Tibial nerve (tissue), 4 donors: ENCODE measurements at places on chromosomes 2 and 18. TPM values are rescaled to one million over a fixed set of nuclear protein-coding genes. Genes with fewer than 3 reads are reported as not detected.

GRCh38 chr2:162579986-162580385, 236.1 kb downstream of the GCA start:
- H3K4me3 ChIP-seq, result no peak overlapping the region
- no peak for DNase-seq
- no peak overlapping the region for H3K27ac ChIP-seq
- H3K36me3 ChIP-seq, result no peaks in the 10 kb centered on the region
- no peaks in the 10 kb centered on the region for H3K4me1 ChIP-seq

GRCh38 chr2:10732924-10733565, 11.6 kb downstream of the ATP6V1C2 start:
- H3K4me1 ChIP-seq, result no peaks in the 10 kb centered on the region
- no peak for DNase-seq
- H3K27ac ChIP-seq, result no peak overlapping the region
- no peaks in the 10 kb centered on the region for H3K36me3 ChIP-seq
- H3K27me3 ChIP-seq, result no peaks in the 10 kb centered on the region
- no peak overlapping the region for H3K4me3 ChIP-seq

- no peaks in the 10 kb centered on the region for H3K4me1 ChIP-seq
- H3K4me3 ChIP-seq, result no peak overlapping the region
- no peak overlapping the region for H3K27ac ChIP-seq
- DNase-seq, result no peak
- H3K36me3 ChIP-seq, result no peaks in the 10 kb centered on the region
- H3K27me3 ChIP-seq, result no peaks in the 10 kb centered on the region
Measured at GRCh38 chr2:43824951-43825493, 13.6 kb downstream of the ABCG5 start.

- no peaks in the 10 kb centered on the region for H3K36me3 ChIP-seq
- H3K27me3 ChIP-seq, result no peaks in the 10 kb centered on the region
- no peaks in the 10 kb centered on the region for H3K4me1 ChIP-seq
- DNase-seq, result no peak
- H3K27ac ChIP-seq, result no peak overlapping the region
Measured at GRCh38 chr2:133314795-133315194, 253.5 kb downstream of the NCKAP5 start.

- H3K27me3 ChIP-seq, result no peaks in the 10 kb centered on the region
- no peak overlapping the region for H3K27ac ChIP-seq
- no peaks in the 10 kb centered on the region for H3K4me1 ChIP-seq
- no peak for DNase-seq
- no peak overlapping the region for H3K4me3 ChIP-seq
Measured at GRCh38 chr2:31945572-31945935, 65.3 kb downstream of the MEMO1 start.

GRCh38 chr2:51258301-51258700, 226.4 kb upstream of the NRXN1 start:
- no peaks in the 10 kb centered on the region for H3K4me1 ChIP-seq
- no peak overlapping the region for H3K4me3 ChIP-seq
- H3K27me3 ChIP-seq, result no peaks in the 10 kb centered on the region
- DNase-seq, result no peak
- H3K27ac ChIP-seq, result no peak overlapping the region

- H3K27me3 ChIP-seq, result no peaks in the 10 kb centered on the region
- DNase-seq, result no peak
- no peaks in the 10 kb centered on the region for H3K4me1 ChIP-seq
- peaks cover 15% of the 10 kb centered on the region for H3K36me3 ChIP-seq
- no peak overlapping the region for H3K27ac ChIP-seq
Measured at GRCh38 chr2:221442128-221442527, 130.0 kb downstream of the EPHA4 start.

DNA sequence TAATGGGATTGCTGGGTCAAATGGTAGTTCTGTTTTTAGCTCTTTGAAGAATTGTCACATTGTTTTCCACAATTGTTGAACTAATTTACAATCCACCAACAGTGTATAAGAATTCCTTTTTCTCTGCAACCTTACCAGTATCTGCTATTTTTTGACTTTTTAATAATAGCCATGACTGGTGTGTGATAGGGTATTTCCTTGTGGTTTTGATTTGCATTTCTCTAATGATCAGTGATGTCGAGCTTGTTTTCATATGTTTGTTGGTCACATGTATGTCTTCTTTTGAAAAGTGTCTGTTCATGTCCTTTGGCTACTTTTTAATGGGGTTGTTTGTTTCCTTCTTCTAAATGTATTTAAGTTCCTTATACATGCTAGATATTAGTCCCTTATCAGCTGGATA, 322.3 kb downstream of the CDH2 start:
- H3K4me3 ChIP-seq, result no peak overlapping the region
- no peaks in the 10 kb centered on the region for H3K4me1 ChIP-seq
- DNase-seq, result no peak
- no peak overlapping the region for H3K27ac ChIP-seq
- no peaks in the 10 kb centered on the region for H3K27me3 ChIP-seq

DNA sequence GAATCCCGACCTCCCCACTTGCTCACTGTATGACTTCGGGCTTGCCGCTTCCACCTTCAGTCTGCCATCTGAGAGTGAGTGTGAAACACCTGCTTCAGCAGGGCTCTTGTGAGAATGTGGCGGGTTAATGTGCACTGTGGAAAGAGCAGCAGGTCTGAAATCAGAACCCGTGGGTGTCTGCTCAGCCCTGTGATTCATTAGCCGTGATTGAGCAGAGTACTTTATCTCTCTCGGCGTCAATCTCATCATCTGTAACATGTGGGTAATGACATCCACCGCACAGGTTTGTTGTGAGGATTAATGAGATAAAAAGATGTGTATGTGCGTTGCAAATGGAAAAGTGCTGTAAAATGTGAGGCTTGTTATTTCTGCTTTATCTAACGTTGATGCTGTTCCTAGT, 128.6 kb downstream of the LRATD1 start:
- H3K27ac ChIP-seq, result no peak overlapping the region
- H3K27me3 ChIP-seq, result no peaks in the 10 kb centered on the region
- no peaks in the 10 kb centered on the region for H3K4me1 ChIP-seq
- no peaks in the 10 kb centered on the region for H3K36me3 ChIP-seq

DNA sequence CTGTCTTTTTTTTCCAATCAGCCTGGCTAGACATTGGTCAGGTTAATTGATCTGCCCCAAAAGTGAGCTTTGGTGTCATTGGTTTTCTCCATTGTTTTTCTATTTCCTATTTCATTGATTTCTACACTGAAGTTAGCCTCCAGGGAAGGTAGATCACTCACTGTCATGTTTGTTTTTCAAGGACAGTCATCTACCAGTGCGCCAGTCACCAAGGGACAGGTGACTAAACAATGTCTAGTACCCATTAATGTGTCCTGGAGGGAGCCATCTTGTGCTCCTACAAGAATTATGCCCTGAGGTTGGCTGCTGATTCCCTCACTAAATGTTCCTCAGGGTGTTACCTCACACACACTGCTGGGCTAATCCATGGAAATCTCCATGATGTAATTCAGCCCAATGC, 17.6 kb upstream of the USP40 start:
- H3K27ac ChIP-seq, result no peak overlapping the region
- no peaks in the 10 kb centered on the region for H3K27me3 ChIP-seq

GRCh38 chr2:183014005-183014404, 24.3 kb downstream of the NCKAP1 start:
- H3K4me1 ChIP-seq, result no peaks in the 10 kb centered on the region
- no peaks in the 10 kb centered on the region for H3K36me3 ChIP-seq
- no peaks in the 10 kb centered on the region for H3K27me3 ChIP-seq

DNA sequence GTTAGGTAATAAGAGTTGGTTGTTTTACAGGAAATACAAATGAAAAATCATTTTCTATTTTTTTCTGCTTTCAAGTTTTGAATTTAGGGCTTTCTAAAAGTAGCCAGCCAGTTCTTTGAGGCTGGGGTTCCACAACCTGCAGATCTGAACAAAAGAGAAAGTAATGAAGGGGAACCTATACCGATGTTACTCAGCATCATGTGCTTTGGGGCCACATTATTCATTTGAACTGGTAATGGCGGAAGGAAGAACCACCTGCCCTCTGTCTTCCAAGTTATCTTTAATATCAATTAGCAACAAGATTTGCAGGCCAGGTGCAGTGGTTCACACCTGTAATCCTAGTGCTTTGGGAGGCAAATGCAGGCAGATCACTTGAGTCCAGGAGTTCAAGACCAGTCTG, 12.9 kb upstream of the MRO start:
- no peak for DNase-seq
- H3K27ac ChIP-seq, result no peak overlapping the region
- no peaks in the 10 kb centered on the region for H3K27me3 ChIP-seq
- peaks cover 5% of the 10 kb centered on the region for H3K4me1 ChIP-seq
- H3K4me3 ChIP-seq, result no peak overlapping the region

- H3K27me3 ChIP-seq, result no peaks in the 10 kb centered on the region
- no peak for DNase-seq
- H3K4me1 ChIP-seq, result no peaks in the 10 kb centered on the region
- H3K4me3 ChIP-seq, result no peak overlapping the region
- no peak overlapping the region for H3K27ac ChIP-seq
Measured at GRCh38 chr2:151623631-151624030, 110.6 kb downstream of the NEB start.

DNA sequence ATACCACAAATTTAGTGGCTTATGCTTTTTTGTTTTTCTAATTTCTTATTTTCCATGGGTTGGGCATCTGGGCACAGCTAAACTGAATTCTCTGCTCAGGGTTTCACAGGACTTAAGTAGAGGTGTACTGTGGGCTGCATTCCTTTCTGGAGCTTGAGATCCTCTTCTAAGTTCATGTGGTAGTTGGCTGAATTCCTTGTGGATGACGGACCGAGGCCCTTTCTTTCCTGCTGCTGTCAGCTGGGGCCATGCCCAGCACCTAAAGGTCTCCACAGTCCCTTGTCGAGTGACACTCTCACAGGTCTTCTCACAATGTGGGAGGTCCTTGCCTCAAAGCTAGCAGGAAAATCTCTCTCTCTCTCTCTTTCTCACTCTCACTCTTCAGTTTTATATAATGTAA, 433.5 kb upstream of the LRATD1 start:
- no peak for DNase-seq
- H3K4me1 ChIP-seq, result no peaks in the 10 kb centered on the region
- no peaks in the 10 kb centered on the region for H3K27me3 ChIP-seq
- no peak overlapping the region for H3K27ac ChIP-seq
- no peak overlapping the region for H3K4me3 ChIP-seq
- no peaks in the 10 kb centered on the region for H3K36me3 ChIP-seq

DNA sequence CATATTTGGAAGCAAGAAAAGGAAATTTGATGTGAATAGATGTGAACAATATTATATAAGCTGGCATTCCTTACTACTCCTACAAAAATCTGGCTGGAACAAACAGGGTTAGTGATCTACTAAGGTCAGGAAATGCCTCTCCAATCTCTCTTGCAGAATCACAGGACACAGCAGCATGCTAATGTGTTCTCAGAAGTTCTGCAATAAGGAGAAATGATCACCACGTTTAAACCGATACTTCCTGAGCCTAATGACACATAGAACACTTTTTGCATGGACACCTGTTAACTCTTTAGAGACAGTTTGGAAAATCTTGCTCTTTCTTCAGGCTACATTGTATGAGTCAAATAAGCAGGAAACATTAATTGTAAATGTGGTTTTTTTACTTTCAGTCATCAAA, 89.6 kb upstream of the MAP3K20 start:
- no peaks in the 10 kb centered on the region for H3K4me1 ChIP-seq
- no peak overlapping the region for H3K27ac ChIP-seq
- no peak for DNase-seq
- no peaks in the 10 kb centered on the region for H3K36me3 ChIP-seq

DNA sequence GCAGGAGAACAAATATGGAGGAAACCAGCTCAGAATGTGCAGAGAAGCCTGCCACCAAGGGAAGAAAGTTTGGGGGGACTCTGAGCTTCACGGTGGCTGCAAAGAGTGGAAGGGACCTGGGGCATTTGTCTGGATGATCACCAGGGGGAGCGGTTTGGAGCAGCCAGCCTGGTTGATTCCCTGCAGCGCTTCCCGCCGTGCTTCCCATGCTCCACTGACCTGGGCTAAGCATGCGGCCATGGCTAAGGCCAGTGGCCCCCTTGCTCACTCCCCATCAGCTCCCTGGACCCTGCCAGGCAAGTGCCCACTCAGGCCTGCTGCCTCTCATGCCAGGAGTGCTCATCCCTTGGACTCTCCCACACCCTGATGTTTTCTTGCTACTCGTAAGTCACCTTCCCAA, 27.0 kb downstream of the NTSR2 start:
- no peaks in the 10 kb centered on the region for H3K27me3 ChIP-seq
- no peak for DNase-seq
- no peak overlapping the region for H3K4me3 ChIP-seq
- no peaks in the 10 kb centered on the region for H3K36me3 ChIP-seq

DNA sequence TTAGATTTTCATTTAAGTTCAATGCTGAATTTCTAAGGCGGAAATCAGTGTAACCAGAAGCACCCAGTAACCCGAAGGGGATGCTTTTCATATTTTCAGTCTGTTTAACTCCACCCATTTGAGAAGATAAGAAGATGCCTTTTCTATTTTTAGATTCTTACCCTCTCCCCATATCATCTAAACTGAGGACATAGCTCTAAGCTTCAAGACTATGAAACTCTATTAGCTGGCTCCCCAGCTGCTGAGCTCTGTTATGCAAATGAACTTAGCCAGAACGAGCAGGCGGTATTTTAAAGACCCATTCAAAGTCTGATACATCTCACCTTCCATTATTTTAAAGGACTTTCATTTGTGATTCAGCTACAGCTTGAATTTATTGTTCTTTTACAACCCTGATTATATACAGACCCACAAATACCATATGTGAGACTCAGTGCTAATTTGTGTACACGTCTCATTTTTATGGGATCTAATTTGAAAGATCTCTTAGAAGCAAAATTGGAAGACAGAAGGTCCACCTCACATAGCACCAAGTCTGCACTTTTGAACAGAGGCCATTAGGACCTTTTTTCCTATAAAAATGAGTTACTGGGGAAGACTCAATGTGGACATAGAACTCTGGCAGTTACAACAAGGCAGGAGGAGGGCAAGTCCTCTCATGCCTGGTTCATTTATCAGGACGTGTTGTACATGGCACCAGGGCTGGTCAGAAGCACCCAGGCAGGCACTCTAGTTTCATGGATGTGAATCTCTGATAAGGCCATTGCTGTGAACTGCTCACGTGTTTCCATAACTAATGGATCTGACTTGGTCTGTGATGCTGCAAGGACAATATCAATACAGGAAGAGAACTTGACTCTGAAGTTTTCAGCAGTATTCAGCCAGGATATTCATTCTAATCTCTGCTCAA, 16.3 kb downstream of the CDC42EP3 start:
- H3K27me3 ChIP-seq, result no peaks in the 10 kb centered on the region
- H3K27ac ChIP-seq, result no peak overlapping the region
- H3K36me3 ChIP-seq, result no peaks in the 10 kb centered on the region
- no peak for DNase-seq

DNA sequence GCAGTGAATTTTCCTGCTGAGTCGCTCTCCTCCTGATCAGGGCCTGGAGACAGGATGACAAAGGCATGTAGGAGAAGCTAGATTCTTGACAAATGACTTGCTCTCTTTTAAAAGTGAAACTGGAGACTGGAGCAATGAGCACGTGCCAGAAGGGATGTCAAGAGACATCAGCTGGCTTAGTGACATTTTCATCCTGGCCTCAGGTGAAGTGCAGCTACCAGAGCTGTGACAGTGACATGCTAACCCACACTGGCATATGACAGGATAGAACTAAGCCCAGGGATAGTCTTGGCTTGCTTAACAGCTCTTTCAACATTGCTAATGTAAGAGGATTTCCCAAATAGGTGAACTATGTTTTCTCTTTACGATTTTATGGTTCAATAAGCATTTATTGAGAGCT, 757.5 kb upstream of the DDX18 start:
- H3K4me1 ChIP-seq, result no peaks in the 10 kb centered on the region
- DNase-seq, result no peak
- no peaks in the 10 kb centered on the region for H3K36me3 ChIP-seq
- H3K27ac ChIP-seq, result no peak overlapping the region
- no peaks in the 10 kb centered on the region for H3K27me3 ChIP-seq

LIMS1 gene
- 50.4 TPM for total RNA-seq

KIF3C gene
- total RNA-seq, result 23.4 TPM

ANKRD12 gene
- 48.3 TPM for total RNA-seq

RGPD3 gene
- total RNA-seq, result 0.30 TPM

COL3A1 gene
- total RNA-seq, result 77.1 TPM
